Kidney (tissue), 22 donors: ENCODE measurements at places on chromosomes 12 and 14. TPM values are rescaled to one million over a fixed set of nuclear protein-coding genes. Genes with fewer than 3 reads are reported as not detected.

The SCN8A gene
- total RNA-seq: 1.4 TPM

DNA sequence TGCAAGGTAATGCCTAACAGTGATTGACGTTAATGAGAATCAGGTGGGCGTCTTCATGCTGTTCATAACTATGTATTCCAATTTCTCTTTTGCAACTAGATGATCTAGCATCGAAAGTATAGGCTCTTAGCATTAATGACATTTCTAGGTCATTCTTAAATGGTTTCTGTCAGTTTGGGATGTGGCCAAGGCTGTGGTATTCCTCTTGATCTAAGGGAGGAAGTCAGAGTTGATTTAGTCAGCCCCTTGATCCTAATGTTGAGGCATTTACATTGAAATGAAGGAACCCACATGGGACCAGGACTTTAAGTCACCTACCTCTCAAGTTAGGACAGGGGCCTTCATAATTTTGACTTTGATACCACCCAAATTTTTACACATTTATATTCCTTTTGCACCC is 448.1 kb downstream of the NPAS3 start:
- H3K4me3 ChIP-seq: no peak overlapping the region
- no peak for DNase-seq
- no peaks in the 10 kb centered on the region for H3K27me3 ChIP-seq
- H3K36me3 ChIP-seq: no peaks in the 10 kb centered on the region
- no peak overlapping the region for H3K27ac ChIP-seq
- no peaks in the 10 kb centered on the region for H3K4me1 ChIP-seq

GRCh38 chr14:102154821-102155549 is 15.3 kb downstream of the WDR20 start:
- no peaks in the 10 kb centered on the region for H3K36me3 ChIP-seq
- H3K4me1 ChIP-seq: peaks cover 21% of the 10 kb centered on the region
- H3K4me3 ChIP-seq: no peak overlapping the region
- H3K27me3 ChIP-seq: no peaks in the 10 kb centered on the region
- no peak overlapping the region for H3K27ac ChIP-seq

The FAM90A1 gene
- 0.54 TPM for total RNA-seq

DNA sequence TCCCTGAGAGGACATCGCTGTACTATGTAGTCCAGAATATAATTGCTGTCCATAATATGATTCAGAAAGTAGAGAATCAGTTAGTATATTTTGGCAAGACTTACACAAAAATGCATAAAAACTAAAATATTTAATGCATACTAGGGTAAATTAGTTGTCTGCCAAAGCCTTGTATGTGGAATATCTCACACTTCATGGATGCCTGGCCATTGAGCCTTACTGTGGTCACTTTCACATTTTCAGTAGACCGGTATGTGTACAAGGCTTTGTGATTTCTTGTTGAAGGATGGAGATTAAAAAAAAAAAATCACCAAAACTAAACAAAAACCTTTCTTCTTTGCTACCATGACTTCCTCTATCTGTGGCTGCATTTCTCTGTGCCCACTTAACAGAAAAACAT is 197.3 kb upstream of the DDHD1 start:
- no peak overlapping the region for H3K27ac ChIP-seq
- no peak for DNase-seq
- no peak overlapping the region for H3K4me3 ChIP-seq
- H3K36me3 ChIP-seq: no peaks in the 10 kb centered on the region

The GPHN gene
- 35.4 TPM for total RNA-seq

- no peaks in the 10 kb centered on the region for H3K36me3 ChIP-seq
- no peaks in the 10 kb centered on the region for H3K27me3 ChIP-seq
- peak overlapping the region; percentile 13 for H3K4me3 ChIP-seq
- H3K4me1 ChIP-seq: peaks cover 16% of the 10 kb centered on the region
Measured at GRCh38 chr14:68814539-68815297, 21.9 kb upstream of the ZFP36L1 start.

DNA sequence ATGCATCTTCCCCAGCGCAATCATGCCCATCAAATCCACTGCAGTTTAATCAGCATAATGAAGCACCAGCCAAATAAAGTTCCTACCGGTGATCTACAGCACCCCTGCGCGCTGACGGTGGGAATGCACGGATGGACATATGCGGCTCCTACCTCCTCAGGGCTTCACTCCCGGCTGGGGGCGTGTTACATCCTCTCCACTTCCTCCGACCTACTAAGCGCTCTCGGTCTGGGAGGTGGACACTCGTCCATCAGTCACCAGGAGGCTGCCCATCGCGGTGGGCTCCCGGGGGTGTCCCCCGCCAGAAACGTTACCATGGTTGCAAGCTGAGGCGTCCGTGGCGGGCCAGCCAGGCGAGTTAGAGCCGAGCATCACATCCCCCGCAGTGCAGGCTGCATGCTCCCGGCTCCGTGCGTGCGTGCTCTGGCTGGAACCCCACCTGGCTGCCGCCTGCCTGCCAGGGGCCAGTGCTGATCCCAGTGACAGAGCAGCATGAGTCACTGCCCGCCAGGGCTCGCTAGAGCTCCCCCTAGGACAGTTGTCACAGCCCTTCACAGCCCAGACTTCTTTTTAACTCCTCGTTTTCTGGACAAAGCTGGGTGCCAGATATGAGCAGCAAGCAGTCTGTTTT is 73.0 kb downstream of the CIT start:
- H3K27ac ChIP-seq: no peak overlapping the region
- H3K4me1 ChIP-seq: peaks cover 4% of the 10 kb centered on the region
- H3K4me3 ChIP-seq: peak overlapping the region; percentile 64
- H3K36me3 ChIP-seq: no peaks in the 10 kb centered on the region
- DNase-seq: peak; percentile 87
- H3K27me3 ChIP-seq: no peaks in the 10 kb centered on the region

DNA sequence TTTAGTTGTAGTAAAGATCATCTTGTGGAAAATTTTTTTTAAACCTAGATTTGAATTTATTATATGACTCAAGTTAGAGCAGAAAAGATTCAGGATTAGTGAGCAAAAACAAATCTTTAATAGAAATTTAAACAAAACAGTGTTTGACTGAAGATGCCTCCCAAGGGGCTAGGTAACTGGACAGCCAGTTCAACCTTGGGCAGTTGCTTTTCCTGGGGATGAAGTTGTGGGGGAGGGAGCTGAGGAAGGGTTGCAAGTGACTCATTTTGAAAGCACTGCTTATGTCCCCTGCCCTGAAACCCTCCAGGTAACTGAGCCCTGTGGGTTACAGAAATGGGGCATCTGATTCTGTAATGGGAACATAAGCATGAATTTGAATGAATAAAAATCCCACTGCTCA is 13.1 kb downstream of the CFAP54 start:
- H3K36me3 ChIP-seq: no peaks in the 10 kb centered on the region
- H3K4me3 ChIP-seq: no peak overlapping the region
- H3K27me3 ChIP-seq: no peaks in the 10 kb centered on the region
- no peak overlapping the region for H3K27ac ChIP-seq

DNA sequence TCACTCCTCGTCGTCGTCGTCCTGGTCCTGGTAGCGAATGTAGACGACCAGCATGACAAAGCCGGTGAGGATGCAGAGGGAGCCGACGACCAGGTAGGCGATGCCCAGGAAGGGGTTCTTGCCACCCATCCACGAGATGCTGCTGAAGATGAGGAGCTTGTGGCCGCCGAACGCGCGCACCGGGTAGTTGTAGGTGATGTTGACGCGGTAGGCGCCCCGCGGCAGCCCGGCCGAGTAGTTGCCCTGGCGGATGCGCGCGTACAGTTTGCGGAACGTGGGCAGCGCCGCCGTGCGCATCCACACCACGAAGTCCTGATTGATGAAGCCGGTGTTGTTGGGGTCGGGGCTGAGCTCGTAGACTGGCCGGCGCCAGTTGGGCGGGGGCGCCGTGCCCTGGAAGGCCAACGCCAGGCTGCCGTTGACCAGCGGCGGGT is 1.0 kb downstream of the TMEM30B start:
- no peaks in the 10 kb centered on the region for H3K36me3 ChIP-seq
- H3K4me3 ChIP-seq: peak overlapping the region; percentile 63
- no peaks in the 10 kb centered on the region for H3K4me1 ChIP-seq
- DNase-seq: no peak
- peak overlapping the region; percentile 77 for H3K27ac ChIP-seq

The FGF23 gene
- total RNA-seq: not detected

GRCh38 chr14:21255385-21256101 is 13.7 kb downstream of the HNRNPC start:
- H3K4me1 ChIP-seq: no peaks in the 10 kb centered on the region
- H3K27ac ChIP-seq: no peak overlapping the region
- peaks cover 35% of the 10 kb centered on the region for H3K36me3 ChIP-seq
- DNase-seq: no peak

The ACOT6 gene
- total RNA-seq: not detected

GRCh38 chr12:106021516-106021915 is 117.2 kb downstream of the NUAK1 start:
- H3K27me3 ChIP-seq: no peaks in the 10 kb centered on the region
- no peak for DNase-seq
- H3K27ac ChIP-seq: peak overlapping the region; percentile 23
- no peak overlapping the region for H3K4me3 ChIP-seq

- H3K27ac ChIP-seq: no peak overlapping the region
- no peaks in the 10 kb centered on the region for H3K36me3 ChIP-seq
- H3K4me1 ChIP-seq: no peaks in the 10 kb centered on the region
- H3K4me3 ChIP-seq: no peak overlapping the region
- DNase-seq: peak; percentile 29
- H3K27me3 ChIP-seq: no peaks in the 10 kb centered on the region
Measured at GRCh38 chr14:105363847-105364708, 34.3 kb upstream of the TEX22 start.
